Renal cortical epithelial cell (primary cell): ENCODE measurements at places on chromosomes 6 and 20.

- DNase-seq = peak; percentile 51
These were observed 4.6 kb upstream of the OSER1 start for GRCh38 chr20:44215125-44215524.

DNA sequence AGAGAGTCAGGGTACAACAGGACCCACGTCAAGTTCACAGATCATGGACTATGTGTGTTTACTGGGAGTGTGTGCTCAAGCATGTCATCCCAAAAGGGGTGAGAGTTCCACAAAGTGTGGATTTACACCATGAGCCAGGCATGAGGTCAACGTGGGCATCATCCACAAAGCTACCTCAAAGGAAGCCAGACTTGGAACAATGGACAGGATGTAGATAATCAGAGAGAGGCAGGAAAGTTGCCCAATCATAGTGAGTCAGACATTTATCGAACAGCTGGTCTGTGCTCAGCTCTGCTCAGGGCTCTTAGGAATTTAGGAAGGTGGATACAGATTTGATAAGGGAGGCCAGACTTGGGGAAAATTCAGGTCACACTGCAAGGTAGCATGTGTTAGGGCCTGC lies 317.2 kb upstream of the CDYL start:
- DNase-seq = peak; percentile 87

DNA sequence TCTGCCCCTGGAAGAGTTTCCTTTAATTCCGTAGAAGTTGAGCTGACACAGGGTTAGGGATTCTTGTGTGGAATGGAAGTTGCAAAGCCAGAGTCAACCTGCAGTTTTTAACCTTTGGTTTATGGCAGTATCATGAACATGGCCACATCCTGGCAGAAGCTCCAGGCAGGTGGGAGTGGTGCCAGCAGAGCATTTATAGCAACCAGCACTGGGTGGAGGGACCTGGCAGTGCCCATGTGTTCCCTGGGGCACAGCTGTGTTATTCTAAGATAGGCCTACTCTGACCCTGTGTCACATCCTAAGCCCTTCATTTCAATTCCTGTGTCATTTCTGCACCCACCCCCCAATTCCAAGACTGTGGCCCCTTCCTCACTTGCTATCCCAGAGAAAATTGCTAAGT lies 26.1 kb upstream of the ZNF831 start:
- no peak for DNase-seq

DNA sequence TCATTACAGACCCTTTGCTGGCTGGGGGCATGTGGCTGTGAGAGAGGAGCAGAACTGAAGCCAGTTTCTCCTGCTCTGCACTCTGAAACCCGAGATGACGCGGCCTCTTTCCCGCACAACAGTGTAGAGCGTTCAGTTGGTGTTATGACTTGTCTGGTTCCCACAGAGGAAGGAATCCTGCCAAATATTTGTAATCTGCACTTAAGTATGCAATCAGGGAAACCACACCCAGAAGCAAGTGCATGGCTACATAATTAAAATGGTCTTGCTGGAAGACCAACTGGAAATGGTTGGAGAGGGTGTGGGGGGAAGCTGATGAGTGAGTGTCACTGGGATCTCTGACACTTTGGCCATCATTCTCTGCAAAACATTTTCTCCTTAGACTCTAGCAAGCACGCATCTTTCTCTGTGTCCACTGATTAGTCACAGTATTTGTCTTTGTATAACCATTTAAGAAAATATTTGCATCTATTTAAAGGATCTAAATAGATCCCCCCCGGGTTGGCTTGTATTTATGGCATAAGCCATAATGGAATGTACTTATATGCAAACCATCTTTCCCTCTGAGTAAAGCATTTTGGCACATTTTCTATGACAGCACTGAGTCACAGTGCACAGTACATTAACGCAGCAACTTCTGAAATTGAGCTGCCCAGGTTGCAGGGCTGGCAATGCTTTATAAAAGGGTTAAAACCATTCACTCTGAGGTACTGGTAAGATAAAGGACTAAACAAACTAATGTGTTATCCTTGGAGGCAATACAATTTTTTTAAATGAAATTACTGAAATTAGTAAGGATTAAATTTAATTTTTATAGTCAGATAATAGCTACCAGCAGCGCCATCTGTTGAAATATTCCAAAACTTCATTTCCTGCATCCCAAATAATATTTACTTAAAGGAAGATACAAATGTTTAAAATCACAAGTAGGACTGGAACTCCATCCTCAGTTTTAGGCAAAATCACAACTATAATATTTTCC lies 76.7 kb downstream of the FOXC1 start:
- peak; percentile 91 for DNase-seq

DNA sequence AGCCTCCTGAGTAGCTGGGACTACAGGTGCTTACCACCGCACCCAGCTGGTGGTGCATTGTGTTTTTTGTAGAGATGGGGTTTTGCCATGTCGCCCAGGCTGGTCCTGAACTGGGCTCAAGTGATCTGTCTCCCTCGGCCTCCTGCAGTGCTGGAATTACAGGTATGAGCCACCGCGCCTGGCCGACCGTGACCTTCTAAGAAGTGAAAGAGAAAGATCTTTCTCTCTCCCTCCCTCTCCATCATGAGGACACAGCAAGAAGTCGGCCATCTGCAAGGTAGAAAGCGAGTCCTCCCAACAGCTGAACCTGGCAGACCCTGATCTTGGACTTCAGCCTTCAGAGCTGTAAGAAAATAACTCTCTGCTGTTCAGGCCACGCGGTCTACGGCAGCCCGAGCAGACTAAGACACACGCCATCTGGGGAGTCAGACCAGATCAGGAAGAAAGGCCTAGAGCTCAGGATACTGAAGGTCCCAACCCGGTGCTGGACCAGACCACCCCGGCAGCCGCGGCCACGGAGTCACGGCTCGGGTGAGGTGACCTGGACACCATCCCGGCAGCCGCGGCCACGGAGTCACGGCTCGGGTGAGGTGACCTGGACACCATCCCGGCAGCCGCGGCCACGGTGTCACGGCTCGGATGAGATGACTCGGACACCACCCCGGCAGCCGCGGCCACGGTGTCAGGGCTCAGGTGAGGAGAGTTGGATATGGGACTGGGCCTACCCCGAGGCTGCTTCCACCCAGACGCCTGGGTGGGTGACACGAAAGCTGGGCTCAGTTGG lies 9.6 kb downstream of the GMEB2 start:
- DNase-seq = peak; percentile 36

DNA sequence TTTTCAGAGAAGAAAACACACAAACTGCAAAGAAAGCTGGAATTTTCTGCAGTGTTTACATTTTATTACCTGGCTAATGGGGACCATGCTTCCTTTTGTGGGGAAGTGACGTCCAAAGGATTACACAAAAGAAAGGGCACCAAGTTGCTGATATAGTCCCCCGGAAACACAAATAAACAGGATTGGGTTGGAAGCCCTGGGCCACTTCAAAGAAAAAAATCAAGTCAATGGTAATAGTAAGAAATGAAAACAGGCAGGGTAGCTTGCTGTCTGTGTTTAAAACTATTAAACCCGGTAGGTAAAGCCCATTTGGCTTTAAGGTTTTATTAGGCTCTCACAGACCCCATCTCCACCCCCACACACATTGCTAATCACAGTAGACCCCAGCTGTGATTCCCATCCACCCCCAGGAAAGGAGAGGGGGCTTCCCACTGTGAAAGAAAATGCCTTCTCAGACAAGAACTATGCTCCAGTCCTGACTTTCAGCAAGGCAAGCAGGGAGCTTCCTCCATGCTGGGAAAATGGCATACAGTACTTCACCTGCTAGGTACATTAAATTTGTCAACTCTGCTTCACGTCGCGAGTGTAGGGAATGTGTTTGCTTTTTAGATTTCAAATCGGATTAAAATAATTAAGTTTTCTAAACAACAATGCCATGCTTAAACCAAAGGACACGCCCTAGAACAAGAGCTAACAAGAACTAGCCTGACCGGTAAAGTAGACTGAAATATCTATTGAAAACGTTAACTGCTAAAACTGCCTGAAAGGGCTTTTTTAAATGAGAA lies 1.1 kb downstream of the PERP start:
- DNase-seq = no peak

DNA sequence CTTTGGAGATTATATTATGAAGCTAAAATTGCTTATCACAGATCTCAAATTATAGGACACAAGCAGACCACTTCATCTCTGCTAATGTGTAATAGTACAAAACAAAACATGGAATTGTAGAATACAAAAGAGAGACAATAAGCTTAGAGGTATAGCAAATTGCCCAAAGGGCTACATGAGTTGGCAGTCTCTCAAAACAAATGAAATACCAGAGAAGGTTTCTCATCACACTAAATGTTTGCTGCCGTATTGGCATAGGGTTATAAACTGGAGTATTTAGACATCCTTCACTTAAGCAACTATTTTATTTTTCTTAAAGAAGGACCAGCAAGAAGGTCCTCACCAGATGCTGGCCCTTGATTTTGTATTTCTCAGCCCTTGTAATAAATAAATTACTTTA lies 5.9 kb upstream of the EYA4 start:
- DNase-seq = no peak

DNA sequence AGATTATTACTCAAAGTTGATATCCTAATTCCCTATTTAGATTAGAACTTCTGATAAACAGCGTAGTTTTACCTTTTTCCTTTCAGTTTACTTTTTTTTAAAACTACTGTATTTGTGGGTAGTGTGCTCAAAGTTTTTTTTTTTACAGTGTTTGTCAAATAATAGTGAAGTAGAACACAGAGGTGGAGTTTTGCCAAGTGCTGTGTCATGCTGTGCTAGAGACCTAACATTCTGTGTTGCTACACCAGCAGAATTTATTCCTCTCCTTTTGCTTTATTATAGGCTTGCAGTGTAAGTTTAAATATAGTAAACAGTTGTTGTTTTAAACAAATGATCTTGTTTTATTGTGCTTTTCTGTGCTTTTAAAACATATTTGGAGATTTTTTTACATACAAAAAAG lies 125.4 kb downstream of the HIVEP1 start:
- peak; percentile 78 for DNase-seq

DNA sequence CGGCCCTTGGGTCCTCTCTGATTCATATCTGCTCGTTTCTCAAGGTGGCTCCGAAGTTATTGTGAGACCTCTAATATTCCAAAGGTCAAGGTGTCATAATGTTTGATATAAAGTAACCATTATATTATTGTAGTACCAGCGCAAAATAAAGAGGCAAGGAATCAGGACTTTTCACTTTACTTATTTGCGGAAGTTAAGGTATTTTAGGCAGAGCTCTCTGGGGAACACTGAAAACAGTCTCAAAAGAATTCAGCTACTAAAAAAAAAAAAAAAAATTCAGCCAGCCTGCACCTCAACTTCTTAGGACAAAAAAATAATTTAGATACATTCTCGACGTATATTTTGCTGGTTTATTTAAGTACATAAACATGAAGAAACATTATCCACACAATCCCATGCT lies 2.4 kb downstream of the OSER1 start:
- no peak for DNase-seq

DNA sequence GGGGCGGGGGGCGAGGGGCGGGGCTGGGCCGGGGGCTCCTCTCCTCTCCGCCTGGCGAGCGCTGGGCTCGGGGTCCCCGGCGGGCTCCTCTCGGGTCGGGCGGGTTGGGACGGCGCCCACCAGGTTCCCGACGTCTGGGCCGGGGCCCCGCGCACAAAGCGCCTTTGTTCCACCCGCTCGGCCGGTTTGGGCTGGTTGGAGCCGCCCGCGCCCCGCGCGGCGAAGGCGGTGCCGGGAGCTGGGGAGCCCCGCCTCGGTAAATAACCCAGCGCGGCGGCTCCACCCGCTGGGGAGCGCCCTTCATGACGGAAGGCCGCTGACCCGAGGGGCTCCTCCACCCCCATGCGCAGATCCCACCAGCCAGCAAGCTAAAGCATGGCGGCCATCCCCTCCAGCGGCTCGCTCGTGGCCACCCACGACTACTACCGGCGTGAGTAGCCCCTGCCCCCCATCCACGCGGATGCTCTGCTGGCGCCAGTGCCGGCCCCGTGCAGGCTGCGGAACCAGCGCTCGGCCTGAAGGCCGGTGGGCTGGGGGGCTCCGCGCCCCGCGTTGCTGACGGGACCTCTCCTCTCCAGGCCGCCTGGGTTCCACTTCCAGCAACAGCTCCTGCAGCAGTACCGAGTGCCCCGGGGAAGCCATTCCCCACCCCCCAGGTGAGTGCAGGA lies 503 bp downstream of the PPDPF start:
- no peak for DNase-seq

DNA sequence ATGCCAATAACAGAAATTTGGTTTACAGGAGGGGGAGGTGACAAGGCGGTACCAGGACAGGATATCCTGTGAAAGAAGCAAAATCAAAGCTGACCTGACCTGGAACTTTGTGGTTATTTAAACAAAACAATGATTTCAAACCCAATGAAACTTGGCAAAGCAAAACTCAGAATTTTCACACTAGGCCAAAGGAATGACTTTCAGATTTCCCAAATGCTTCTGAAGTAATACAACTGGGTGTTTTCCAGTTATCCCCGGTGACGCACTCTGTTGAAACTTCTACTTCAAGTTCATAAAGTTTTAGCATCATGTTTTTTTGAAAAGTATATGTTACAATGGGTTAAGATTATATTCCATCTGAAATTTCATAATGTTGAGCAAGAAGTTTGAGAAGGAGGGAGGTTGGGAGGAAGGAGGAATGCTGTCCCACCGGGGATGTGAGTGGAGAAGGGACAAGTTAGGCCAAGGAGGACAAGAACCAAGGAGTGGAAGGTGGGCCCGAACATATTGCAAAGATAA lies 78.1 kb upstream of the TRAF3IP2 start:
- peak; percentile 85 for DNase-seq
